Kidney (tissue), 22 donors: ENCODE measurements at places on chromosomes 7 and 10.
A peak's percentile ranks its signal among the peaks of the same experiment; 100 is the strongest.

DNA sequence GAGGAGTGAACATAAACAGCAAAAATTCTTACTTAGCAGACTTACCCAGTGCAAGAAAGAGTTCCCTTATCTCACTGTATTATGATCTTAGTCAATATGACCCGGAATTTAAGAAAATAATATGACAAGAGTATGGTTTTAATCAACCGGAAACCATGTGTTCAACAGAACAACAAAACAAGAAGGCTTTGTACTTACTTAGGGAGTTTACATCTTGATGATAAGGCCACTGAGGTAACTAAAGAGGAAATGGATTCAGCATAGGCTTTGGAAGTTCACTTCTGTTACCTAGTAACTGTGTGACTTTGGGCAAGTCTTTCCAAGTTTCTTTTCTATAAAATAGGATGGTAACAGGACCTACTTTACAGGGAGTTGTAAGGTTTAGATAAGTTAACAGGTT lies 7.4 kb upstream of the FAS start:
- no peak for DNase-seq

DNA sequence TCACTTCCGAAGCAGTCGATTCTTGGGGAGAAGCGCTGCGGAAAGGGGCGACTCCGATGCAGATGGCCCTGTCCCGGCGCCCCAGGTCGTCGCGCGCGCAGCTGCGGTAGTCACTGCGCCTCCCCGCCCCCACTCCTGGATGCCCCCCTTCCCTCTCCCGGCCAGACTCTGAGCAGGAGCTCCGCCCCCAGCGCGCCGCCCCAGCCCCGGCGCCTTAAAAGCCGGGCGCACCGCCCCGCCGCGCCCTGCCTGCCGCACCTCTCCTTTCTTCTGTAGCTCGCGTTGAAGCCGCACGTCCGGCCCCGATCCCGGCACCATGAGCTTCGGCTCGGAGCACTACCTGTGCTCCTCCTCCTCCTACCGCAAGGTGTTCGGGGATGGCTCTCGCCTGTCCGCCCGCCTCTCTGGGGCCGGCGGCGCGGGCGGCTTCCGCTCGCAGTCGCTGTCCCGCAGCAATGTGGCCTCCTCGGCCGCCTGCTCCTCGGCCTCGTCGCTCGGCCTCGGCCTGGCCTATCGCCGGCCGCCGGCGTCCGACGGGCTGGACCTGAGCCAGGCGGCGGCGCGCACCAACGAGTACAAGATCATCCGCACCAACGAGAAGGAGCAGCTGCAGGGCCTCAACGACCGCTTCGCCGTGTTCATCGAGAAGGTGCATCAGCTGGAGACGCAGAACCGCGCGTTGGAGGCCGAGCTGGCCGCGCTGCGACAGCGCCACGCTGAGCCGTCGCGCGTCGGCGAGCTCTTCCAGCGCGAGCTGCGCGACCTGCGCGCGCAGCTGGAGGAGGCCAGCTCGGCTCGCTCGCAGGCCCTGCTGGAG lies at the start of gene INA:
TSS of gene INA (plus strand) at position 243 of the 817 bp plus-strand sequence. CDS start at position 317, 74 bp downstream.
- peak; percentile 89 for DNase-seq

DNA sequence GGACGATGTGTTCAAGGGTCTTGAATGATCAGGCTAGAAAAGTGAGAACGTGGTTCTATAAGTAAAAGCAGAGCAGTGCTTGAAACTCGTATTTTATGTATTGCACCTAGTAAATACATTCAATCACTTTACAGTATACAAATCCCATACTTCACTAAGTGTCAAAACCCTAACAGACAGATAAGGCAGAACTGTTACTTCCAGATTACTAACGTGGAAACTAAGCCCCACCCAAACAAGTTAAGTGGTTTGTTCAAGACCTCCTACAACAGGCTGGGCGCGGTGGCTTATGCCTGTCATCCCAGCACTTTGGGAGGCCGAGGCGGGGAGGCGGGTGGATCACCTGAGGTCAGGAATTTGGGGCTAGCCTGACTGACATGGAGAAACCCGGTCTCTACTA lies 9.2 kb upstream of the MYO1G start:
- DNase-seq = peak; percentile 58

DNA sequence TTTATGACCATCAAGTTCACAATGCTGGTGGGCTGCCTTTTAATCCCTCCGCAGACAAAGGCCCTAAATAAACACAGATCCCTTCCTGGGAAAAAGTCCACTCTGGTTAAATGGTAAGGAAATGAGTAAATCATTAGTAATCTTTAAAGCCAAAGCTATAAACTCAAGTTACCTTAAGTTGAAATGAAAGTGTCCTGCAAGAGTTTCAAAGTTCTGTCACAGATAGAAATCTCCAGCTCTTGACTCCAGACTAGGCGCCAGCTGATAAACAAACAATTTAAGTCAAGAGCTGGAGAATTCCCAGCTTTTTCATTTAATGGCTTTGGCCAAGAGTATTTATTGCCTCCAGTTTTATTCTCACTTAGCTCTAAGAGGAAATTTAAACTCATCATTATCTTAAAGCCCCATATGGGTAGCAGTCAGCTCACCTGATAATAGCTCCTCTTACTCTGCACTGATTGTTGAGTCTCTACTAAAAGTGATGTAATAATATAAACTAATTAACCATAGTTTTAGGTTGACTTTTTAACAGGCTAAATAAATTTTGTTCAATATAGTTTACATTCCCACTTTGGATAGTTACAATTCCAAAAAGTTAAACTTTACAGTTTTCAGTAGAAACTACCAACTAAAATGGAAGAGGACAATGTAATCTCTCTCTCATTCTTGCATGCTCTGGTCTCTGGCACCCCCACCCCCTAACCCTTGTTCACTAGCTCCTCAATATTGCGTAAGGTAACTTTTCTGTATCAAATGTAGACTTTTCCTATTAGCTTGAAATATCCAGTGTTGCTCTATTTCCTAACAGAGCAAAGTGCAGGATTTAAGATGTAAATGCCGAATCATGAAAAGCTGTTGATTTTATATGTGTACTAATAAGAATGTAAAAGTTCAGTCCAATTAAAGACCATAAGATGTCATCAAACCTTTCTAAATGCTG lies 56.1 kb downstream of the HIBADH start:
- DNase-seq = peak; percentile 66

GRCh38 chr10:23294638-23295247 lies 49.9 kb downstream of the C10orf67 start:
- peak; percentile 44 for DNase-seq

DNA sequence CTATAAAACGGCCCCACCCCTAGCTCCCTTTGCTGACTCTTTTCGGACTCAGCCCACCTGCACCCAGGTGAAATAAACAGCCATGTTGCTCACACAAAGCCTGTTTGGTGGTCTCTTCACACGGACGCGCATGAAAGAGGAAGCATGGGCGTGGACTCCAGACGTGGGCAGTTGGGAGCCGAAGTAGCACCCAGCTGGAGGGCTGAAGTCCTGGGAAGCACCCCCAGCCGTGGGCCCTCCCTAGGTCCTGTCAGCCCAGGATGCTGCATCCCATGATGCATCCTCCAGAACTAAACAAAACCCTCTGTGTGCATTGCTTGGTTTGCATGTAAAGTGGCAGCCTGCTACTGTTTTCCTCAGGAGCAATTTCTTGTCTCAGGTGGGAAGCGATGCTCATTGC lies 62.1 kb upstream of the CFAP46 start:
- no peak for DNase-seq

- no peak for DNase-seq
These were observed 2.7 kb downstream of the FRAT1 start for GRCh38 chr10:97321804-97322190.

GRCh38 chr7:102132209-102132752 lies 154.4 kb upstream of the SH2B2 start:
- DNase-seq = no peak
